ENCODE measurements at places on chromosomes 5 and 9.

- no peak for DNase-seq
These were observed 6.2 kb downstream of the TTLL11 start for GRCh38 chr9:122086873-122087272.

DNA sequence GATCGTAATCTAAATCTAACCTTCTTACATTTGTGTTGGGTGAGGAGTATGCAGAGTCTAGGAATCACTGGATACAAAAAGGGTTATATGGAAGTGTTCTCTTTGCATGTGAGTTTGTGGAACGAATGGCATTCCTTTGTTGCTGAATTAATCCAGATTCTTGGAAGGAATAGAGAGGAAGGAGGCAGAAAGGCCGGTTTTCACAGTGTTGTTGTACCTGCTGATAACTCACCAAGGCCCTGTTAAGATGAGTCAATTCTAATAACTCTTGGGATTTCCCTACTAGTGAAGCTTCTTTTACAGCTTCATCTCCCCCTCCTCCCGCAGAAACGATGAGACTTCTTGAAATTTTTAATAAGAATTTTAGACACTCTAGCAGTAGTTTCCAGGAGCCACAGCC lies 84.0 kb downstream of the ZSWIM6 start:
- no peak for DNase-seq

DNA sequence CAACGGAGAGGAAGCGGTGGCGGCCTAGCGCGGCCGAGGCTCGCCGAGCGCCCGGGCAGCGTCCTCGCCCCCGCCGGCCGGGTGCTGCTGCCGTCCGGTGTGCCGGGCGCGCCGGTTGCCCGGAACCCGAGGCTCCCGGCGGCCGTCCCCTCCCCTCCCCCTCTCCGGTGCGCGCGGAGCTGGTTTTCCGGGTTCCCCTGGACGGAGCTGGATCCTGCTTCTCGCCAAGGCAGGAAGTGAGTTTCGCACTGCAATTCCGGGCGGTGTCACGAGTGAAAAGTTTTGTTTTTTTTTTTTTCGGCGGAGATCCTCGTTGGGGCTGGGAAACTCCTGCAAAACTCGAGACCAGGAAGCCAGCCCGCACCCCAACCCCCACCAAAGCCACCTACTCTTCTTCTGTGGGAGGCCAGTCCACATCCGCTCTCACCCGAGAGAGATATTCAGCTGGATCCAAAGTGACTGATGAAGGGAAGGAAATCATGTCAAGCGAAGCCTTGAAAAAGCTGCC lies at the start of gene ERBIN:
TSS of gene ERBIN (plus strand) at position 300 of the 508 bp plus-strand sequence. CDS start 66,144 bp downstream, outside the sequence.
- DNase-seq, result peak; percentile 60

DNA sequence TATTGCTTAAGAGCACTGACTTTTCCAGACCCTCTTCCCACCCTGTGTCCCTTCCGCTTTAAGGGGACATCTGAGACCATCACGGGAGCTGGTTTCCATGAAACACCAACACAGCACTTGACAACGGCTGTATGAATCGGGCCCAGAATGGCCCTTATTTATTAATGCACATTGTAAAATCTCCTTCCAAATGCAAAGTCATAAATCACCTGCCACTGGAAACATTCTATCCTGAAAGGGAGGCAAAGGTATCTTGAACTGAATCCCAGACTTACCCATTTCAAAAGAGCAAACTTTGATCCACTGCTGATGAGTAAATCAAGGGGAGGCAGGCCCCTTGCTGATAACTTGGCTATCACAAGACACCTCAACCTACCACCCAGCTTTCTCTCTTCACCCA lies 37.4 kb downstream of the SHB start:
- no peak for DNase-seq

DNA sequence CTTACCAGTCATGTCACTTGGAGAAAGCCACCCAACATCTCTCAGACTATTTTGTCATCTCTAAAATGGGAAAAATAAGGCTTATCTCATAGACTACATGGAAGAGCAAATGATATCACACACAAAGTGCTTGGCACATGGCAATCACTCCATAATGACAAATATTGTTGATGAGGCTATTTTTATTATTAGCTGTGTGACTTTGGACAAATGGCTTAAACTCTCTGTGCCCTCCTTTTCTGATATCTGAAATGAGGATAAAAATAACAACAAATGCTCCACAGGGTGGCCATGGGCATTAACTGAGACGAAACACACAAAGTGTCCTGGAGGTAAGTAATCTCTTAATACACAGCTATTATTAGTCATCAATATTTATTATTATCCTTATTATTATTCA lies 125.5 kb upstream of the HAND1 start:
- DNase-seq, result no peak

GRCh38 chr5:59919484-59919883 lies 26.0 kb upstream of the PDE4D start:
- no peak for DNase-seq

GRCh38 chr9:33794560-33794959 lies 801 bp upstream of the PRSS3 start:
- DNase-seq, result no peak

DNA sequence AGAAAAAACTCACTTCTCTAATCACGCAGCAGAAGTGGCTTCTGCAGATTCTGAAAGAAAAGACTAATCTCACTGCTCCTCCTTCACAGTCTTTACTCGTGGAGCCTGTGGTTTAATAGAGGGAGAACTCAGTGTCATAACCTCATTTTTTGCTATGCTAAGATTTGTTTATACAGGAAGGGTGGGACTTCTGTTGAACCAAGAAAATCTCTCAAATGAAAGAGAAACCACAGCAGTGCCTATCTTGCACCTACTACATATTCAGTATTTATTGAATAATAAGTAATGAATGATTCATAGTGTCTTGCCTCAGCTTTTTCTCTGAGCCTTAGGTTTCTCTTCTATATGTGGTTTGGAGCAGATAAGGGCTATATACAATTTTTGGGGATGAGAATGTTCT lies 136.1 kb upstream of the DMAC1 start:
- DNase-seq, result no peak

- no peak for DNase-seq
These were observed 548 bp downstream of the CEP120 start for GRCh38 chr5:123422433-123423277.

DNA sequence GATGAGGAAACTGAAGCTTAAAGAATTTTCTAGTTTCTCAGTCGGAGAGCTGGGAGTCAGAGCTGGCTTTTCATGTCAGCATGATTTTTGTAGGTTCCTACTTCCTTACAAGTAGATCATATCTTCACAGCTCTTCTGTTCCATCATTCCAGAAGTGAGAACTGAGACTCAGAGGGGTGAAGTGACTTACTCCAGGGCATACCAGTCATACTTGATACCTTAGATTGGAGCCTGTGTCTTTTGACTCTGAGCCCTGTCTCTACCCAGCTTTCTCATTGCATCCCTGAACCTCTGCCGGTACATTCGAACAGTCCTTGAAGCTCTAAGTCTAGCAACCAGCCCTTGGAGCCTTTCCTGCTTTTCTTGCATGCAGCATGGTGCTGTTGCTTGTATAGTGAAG lies 53.3 kb downstream of the MCCC2 start:
- DNase-seq, result no peak

- no peak for DNase-seq
These were observed 138.3 kb downstream of the RFK start for GRCh38 chr9:76255781-76256455.

DNA sequence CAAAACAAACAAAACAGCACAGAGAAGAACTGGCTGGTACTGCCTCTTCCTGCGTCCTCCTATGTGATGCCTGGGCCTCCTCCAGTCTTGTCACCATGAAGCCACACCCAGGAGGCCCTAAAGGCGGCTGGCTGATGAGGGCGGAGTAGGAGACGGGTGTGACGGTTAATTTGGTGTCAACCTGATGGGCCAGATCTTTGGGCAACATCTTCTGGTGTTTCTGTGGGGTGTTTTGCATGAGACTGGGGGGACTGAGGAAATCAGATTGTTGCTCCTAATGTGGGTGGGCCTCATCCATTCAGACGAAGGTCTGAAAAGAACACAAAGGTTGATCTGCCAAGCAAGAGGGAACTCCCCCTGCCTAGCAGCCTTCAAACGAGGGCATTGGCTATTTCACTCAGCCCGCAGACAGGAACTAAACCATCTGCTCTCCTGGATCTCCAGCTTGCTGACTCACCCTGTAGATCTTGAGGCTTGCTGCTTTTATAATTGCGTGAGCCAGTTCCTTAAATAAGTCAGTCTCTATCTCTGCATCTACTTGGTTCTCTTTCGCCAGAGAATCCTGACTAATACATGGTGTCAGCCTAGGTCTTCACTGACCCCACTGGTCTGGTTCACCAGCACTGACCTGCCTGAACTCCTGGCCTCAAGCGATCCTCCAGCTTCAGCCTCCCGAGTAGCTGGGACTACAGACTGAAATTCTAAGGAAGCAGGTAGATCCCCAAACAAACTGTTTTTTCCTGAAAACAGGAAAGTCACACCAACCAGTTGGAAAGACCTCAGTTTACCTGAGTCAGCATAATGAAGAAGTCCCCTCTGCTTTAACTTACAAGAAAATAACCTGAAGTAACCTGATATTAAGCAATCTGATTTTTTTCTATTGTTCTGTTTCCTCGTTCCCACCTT lies 12.8 kb upstream of the ZFP62 start:
- no peak for DNase-seq

DNA sequence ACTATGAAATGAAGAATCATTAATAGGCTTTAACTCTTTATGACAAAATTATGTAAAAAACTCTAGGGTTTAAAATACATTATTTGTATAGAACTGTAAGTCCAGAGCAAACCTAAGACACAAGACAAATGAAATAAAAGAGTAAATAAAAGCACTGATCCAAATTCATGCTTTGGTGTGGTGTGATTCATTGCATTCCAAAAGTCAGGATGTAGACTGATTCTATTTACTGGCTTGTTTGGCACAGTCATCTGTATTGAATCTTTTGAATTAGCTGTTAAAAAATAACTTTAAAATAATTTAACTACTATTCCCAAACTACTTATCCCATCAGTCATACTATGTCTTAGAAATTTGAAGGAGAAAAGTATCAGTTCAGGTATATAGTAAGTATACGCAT lies 31.1 kb downstream of the IL4 start:
- DNase-seq, result no peak

DNA sequence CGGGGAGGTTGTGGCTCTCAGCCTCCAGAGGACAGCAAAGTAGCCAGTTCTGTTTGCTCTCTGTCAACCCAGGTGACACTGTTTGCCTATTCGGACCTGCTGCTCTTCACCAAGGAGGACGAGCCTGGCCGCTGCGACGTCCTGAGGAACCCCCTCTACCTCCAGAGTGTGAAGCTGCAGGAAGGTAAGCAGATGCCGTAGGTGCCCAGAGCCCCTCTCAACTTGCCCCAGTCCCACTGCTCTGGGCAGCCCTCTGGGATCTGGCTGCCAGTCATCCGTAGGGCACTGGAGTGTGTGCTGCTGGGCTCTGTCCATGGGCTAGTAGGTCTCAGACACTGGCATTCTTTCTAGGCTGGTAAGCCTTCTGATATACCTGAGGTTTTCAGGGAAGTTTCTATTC lies 59.3 kb downstream of the RGS3 start:
- no peak for DNase-seq

- no peak for DNase-seq
These were observed 248.4 kb downstream of the PRELID2 start for GRCh38 chr5:145586661-145587307.

DNA sequence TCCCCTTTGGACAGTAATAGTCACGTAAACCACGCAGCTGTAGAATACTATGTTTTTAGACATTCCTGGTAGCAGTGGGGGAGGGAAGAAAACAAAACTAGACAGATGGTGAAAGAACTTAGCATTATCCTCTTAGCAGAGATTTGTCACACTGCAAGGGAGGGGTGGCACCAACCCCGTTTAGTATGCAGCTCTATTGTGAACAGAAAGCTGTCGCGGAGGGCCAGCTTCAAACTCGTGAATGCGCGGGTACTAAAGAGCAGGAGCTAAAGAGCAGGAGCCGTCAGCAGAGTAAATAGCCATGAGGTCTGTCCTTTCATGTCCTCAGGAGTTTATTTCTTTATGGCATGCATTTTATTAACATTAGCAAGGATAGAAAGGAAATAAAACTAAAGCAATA lies 141.9 kb upstream of the SLC12A2 start:
- DNase-seq, result no peak

DNA sequence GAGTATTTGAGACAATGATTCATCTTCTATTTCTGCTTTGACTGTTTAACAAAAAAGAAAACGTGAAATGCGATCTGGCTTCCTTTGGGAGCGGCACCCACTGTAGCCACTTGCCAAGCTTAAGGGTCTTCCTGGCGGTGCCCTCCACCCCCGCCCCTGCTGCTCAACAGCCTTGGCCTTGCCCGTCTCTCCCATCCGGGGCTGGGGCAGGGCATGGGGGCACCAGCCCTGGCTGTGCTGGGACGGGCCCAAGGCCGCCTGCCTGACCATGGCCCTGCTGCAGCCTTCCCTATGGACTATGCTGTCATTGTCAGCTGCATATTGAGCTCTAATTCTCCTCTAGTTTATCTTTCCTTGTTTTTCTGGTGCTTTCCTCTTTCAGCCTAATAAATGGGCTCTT lies 115.8 kb upstream of the CACNA1B start:
- no peak for DNase-seq

DNA sequence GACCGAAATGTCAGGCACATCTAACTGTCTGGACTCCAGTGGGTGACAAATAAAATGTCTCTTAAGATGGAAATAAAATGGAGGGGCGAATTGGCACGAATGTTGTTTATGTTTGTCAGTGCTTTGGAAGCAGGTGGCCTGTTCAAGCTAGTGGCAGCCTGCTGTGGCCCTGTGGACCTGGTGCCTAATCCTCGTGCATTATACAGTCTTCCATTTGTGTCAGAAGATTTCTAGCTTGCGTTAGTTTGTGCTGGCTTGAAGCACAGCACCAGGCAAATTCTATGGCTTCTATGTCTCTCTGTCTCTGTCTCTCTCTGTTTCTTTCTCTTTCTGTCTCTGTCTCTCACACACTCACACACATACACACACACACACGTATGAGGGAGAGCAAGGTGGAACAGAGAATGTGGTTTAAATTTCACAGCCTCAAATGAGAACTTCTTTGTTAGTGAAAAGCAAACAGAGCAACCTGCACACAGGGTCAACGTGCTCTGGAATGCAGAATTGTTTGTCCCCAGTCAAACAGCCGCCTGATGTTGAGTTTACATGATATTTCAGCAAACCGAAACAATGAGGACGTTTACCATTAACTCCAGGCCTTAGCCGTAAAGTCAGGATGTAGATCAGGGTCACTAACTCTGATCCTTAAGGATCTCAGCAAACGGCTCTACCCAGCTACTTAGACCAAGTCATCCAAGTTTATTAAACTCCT lies 39.0 kb upstream of the CD180 start:
- no peak for DNase-seq

- DNase-seq, result no peak
These were observed 286.2 kb downstream of the MRPS30 start for GRCh38 chr5:45094876-45095440.

- DNase-seq, result no peak
These were observed 28.2 kb upstream of the C5orf63 start for GRCh38 chr5:127101533-127101932.

- DNase-seq, result no peak
These were observed 44.2 kb downstream of the PKD2L2 start for GRCh38 chr5:137933491-137933911.

- DNase-seq, result no peak
These were observed 33.0 kb downstream of the FKBP15 start for GRCh38 chr9:113187929-113188595.

GRCh38 chr9:37968228-37968701 lies 64.3 kb upstream of the SLC25A51 start:
- DNase-seq, result no peak
